ENCODE measurements at places on chromosomes 16 and 17. TPM values are rescaled to one million over a fixed set of nuclear protein-coding genes. Genes with fewer than 3 reads are reported as not detected.

Gene ACSM2A
- total RNA-seq: not detected

Gene KRTAP1-4
- not detected for total RNA-seq

Gene BAHCC1
- total RNA-seq: 6.1 TPM

Gene CBFA2T3
- 0.18 TPM for total RNA-seq

Gene YBX2
- 1.4 TPM for total RNA-seq

Gene PRR35
- total RNA-seq: not detected

Gene PLXDC1
- total RNA-seq: 3.5 TPM

Gene JPH3
- 0.45 TPM for total RNA-seq

Gene PRSS33
- total RNA-seq: not detected

Gene CDH8
- 0.38 TPM for total RNA-seq

Gene SLC5A11
- total RNA-seq: not detected

Gene SLC38A10
- total RNA-seq: 49.8 TPM

Gene G6PC1
- total RNA-seq: not detected

Gene HSD17B2
- 0.72 TPM for total RNA-seq

Gene PDPK1
- 18.3 TPM for total RNA-seq

Gene CCL8
- total RNA-seq: 0.26 TPM

Gene ZNF750
- total RNA-seq: 77.4 TPM

Gene RPS2
- 2,232 TPM for total RNA-seq

Gene ENPP7
- total RNA-seq: not detected

Gene GRB7
- 25.1 TPM for total RNA-seq

Gene METTL22
- 28.4 TPM for total RNA-seq

Gene RPL27
- total RNA-seq: 1,231 TPM

Gene DOC2A
- total RNA-seq: 0.76 TPM

Gene SPEM3
- not detected for total RNA-seq

Gene GNAO1
- 0.53 TPM for total RNA-seq

Gene MAPT
- 12.2 TPM for total RNA-seq

Gene ZPBP2
- not detected for total RNA-seq

Gene HOXB7
- total RNA-seq: not detected

Gene FBRS
- 43.3 TPM for total RNA-seq

Gene HOXB6
- total RNA-seq: not detected

Gene TMEM100
- total RNA-seq: 3.1 TPM

All from esophagus squamous epithelium (tissue), 5 donors.